ENCODE measurements at places on chromosomes 5 and 9.

- no peak for DNase-seq
These were observed 509.2 kb downstream of the CDH10 start for GRCh38 chr5:24135536-24135935.

GRCh38 chr9:99633265-99633664 lies 188.4 kb upstream of the NR4A3 start:
- no peak for DNase-seq

GRCh38 chr9:135847833-135848232 lies 59.5 kb downstream of the CAMSAP1 start:
- DNase-seq = no peak

GRCh38 chr9:128728298-128728697 lies 4.4 kb upstream of the ZDHHC12 start:
- no peak for DNase-seq

GRCh38 chr9:25648116-25648515 lies 30.1 kb downstream of the TUSC1 start:
- DNase-seq = no peak

DNA sequence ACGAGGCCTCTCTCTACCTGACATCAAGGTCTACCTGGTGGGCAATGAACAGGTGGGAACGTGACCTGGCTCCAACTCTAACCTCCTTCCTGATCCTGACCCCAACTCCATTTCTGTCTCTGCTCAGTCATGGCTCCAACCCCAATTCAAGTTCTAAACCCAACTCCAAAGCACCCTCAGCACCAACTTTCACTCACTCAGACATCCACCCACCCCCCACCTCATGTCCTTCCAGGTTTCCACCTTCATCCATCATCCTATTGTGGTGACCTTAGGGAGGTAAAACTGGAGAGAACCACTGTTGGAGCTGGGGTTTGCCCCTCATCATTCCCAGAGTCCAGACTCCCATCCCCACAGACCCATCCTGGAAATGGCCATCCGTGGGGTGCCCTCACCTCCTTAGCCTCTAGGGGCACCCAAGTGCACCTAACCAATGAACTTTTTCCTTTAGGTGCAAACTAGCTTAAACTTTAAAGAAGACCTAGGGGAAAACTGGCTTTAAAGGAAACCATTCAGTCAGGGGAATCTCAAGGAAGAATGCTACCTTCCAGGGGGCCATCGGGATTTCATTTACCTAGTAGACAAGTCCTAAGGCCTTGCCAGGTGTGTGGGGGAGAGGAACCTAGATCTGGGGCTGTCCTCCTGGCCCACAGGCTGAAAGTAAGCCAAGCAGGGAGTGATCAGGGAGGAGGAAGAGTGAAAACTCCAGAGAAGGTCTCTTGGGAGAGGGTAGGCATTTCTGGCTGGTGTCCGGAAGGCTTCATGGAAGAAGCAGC lies 11.3 kb downstream of the RGS14 start:
- peak; percentile 34 for DNase-seq

GRCh38 chr5:36273809-36274526 lies 27.7 kb downstream of the RANBP3L start:
- no peak for DNase-seq

DNA sequence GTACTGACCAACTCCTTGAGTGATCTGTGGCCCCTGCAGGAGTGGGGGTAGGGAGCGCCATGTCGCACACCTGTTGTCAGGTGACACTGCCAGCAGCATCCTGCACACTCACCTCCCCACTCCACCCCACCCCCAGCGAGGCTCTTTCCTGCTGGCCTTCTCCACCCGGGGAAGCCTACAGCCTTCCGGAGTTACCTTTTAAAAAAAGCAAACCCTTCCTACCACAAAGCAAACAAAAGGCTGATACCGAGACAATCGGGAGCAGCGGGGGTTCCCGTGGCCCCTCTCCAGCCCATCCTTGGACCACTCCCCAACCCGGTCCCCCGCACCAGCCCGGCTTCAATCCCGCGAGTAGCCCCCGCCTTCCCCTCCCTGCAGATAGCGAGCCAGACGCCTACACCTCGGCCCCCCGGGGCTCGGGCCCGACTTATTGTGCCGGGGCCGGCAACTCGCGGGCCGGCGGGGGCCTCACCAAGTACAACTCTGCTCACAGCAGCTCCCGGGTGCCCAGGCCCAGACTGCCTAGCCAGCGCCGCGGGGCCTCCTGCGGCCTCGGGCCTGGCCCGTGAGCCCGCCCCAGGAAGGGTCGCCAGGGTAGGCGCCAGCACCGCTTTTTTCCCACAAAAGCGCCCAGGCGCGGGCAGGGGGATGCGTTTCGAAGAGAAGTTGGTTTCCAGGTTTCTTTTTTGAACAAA lies 724 bp downstream of the MACROH2A1 start:
- DNase-seq = peak; percentile 54

- DNase-seq = no peak
These were observed 7.7 kb downstream of the RAPGEF6 start for GRCh38 chr5:131627207-131627865.

DNA sequence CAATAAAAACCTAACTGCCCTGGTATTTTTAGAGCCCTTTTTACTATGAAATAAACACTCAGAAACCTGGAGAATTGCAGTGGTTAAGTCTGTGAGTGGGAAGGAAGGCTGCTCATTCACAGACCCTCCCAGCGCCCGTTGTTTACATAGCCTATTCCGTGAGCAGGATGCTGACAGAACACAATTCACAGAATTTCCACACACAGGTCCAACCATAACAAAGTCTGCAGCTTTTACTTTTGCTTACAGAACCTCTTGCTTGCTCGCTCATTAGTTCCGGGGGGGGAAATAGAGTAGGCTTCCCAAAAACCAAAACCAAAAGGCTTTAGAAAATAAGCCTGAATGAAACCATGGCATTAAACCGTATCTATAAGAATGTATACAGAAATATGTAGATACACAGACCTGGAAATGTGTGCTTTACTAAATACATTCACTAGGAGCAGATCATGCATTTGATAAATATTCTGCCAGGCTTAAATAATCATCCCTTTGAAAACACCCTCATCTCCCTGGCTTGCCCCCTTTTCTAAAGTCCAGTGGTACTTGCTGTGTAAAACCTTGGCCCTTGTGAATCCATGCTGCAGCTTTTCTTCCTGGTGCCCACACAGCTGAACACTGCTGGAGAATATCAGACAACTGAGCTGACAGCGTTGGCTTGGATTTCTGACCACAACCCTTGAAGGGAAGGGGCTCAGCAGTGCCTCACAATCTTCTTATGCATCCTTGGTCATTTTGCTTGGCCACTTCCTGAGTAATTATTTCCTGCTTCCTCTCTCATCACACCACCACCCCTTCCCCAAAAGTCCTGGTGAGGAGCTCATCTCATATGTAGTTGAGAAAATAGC lies 128.0 kb downstream of the FANCC start:
- DNase-seq = peak; percentile 9

GRCh38 chr5:162202285-162202880 lies 134.8 kb downstream of the GABRG2 start:
- no peak for DNase-seq

DNA sequence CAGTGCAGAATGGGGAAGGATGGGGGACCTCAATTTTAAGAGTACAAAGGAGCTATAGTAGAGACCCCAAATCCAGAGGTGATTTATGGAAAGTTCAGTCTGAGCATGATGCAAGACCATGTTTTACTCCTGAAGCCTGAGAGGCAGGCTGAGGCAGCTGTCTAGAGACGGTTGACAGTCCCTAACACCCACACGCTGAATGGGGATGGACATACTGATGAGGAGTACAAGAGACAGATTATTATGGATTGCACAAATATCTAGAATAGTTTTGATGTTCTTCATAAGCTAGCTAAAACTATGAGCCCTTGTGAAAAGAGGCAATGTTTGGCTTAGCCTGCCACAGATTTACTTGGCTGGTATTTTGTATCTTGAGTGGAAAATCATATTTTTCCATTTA lies 64.5 kb downstream of the PRR16 start:
- DNase-seq = no peak

DNA sequence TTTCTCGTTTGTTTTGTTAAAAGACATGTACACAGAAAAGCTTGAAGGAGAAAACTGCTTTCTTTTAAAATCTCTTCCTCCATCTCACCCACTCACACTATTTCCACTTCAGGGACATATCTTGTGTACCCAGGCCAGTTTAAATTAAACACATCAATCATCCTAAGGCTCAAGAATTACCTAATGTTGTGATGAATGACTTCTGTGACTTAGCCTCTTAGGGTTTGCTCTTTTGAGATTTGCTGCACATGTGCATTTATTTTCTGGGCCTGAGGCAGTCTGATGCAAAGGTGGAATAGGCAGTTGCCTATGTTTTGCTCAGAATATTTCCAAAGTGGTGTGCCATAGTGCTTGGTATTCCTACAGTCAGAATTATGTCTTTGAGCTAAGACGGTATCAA lies 439.9 kb upstream of the CHD1 start:
- DNase-seq = no peak

GRCh38 chr5:189976-190365 lies 1.3 kb upstream of the LRRC14B start:
- DNase-seq = no peak

Measured in CD4-positive, alpha-beta T cell treated with Interleukin-17A for 1 hour (primary cell).